ENCODE measurements at places on chromosomes 2 and 18.

DNA sequence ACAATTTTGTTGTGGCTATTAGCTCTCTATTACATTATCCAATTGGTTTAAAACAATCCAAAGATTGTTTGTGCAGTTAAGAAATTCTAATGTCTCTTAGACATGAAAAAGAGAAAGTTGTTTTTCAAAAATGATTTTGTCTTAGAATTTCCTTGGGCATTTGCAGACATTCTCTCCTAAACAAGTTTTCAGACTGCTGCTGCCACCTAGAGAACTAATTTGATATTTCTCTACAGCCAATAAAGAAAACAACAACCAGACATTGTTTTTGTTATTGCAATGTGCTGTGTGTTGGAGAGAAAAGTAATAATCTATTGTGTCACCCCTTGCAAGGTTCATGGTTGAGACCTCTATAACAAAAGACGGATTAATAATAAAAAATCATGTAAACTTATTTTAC, 119.0 kb upstream of the SYT4 start:
- DNase-seq = no peak

DNA sequence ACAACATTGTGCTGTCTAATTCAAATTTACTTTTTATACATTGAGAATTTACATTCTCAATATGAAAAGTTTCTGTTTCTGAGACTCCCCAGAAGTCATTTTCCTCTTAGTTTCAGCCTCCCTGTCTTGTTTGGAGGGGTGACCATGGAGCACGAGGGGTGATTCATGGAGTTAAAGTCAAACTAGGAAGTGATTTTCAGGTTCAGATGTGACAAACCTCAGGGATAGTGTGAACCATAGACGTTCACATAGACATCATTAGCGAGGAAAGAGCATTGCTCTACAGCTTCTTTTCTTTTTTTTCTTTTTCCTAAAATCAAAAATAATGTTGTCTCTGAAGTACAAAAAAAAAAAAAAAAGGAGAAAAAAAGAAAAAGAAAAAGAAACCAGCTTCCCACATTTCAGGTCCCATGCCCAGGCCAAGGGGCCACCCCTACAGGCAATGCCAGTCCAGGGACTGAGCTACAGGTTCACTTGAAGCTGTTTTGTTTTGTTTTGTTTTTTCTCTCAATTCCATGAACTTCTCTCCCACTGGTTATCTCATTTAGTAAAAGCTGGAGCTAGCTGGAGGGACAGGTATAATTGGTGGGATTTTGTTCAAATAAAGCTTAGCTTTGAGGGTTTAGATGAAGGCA, 18.1 kb upstream of the LCLAT1 start:
- DNase-seq = no peak

GRCh38 chr2:100196786-100197494, 54.5 kb upstream of the AFF3 start:
- no peak for DNase-seq

DNA sequence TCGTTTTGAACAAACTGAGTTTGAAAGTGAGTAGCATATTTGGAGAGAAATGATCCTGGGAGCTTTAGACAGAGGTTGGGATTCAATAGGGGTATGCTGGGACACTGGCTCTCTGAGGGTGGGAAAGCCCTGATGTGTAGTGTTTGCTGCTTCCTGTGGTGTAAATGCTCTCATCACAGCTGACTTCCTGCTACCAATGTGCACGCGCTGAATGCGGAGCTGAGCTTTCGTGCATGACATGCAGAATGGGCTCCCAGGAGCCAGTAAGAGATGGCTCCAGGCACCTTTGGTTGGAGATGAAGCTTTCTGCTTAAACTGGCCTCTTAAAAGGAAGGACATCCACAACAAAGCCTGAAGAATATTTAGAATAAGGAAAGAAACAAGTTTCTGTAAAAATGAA, 224.1 kb upstream of the CCDC150 start:
- no peak for DNase-seq

All from CD8-positive, alpha-beta memory T cell (primary cell).